ENCODE measurements at places on chromosomes 7 and 10.

- peak; percentile 43 for DNase-seq
Observed at GRCh38 chr10:70296406-70296899, 12.6 kb upstream of the NPFFR1 start.

- no peak for DNase-seq
Observed at GRCh38 chr10:43078175-43078985, 1.5 kb downstream of the RET start.

- no peak for DNase-seq
Observed at GRCh38 chr10:105706281-105707026, 1065.4 kb downstream of the SORCS3 start.

- peak; percentile 89 for DNase-seq
Observed at GRCh38 chr10:97584060-97584797, at the start of gene HOGA1. Gene HOGA1 (plus strand): TSS chr10:97584389. CDS start chr10:97584704, 315 bp downstream.

GRCh38 chr10:125146791-125147579 lies 13.4 kb downstream of the CTBP2 start:
- peak; percentile 26 for DNase-seq

DNA sequence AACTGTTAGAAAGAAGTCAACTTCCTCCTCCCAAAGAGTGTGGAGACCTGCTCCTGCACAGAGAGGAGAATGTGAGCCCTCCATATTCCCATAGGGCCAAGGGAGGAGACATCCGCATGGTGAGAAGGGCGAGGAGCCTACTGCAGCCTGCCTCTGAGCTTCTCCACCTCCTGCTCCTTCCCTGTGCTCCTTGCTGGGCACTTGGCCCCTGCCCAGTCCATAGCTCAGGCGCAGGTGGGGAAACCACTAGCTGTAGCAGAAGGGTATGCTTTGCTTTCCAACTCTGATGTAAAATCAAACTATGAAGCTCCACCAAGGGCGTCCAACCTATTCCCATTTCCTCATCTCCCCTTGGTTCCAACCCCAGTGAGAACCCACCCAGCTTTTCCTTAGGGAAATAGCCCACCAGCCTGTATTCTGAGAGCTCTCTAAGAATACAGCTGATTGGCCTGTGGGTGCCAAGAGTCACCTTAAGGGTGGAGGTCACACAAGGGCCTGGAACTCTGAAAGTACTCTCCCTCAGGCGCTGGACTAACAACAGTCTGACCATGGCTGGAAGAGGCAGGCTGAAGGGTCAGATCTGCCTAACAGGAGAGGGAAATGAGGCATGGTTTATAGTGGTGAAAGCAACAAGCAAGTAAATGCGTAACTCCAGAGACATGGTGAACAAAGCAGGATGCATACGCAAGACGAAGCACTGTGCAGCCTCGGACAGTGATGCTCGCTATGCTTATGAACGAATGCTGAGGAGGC lies 13.9 kb downstream of the ZNF488 start:
- DNase-seq = peak; percentile 9

- DNase-seq = no peak
Observed at GRCh38 chr7:22201186-22201880, 155.6 kb downstream of the RAPGEF5 start.

DNA sequence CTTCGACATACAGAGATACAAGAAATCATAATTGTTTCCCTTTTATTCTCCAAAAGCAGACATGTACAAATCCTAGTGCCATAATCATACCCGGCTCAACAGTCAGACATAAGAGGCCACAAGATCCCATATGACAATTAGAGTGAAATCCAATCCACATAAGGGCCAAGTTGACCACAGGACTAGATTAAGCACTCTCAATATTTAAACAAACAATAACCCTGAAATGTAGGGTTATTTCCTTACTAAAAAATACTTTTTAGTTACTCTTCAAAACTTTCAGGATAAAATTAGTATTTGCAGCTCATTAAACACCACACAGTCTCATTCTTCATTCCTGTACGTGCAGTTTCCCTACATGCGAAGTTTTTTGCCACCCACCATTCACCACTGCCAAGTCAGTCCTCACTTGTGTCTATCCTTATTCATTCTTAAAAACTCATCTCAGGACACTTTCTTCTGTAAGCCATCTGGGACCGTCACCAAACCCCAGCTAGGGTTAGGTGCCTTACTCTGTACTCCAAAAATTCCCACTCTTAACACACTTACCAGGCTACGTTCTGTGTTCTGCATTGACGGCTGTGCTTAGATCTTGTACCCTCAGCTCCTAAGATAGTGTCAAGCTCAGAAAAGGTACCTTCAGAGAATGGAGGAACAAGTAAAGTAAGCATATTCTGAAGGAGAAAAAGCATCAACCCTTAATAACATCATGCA lies 47.8 kb upstream of the NEBL start:
- DNase-seq = no peak

DNA sequence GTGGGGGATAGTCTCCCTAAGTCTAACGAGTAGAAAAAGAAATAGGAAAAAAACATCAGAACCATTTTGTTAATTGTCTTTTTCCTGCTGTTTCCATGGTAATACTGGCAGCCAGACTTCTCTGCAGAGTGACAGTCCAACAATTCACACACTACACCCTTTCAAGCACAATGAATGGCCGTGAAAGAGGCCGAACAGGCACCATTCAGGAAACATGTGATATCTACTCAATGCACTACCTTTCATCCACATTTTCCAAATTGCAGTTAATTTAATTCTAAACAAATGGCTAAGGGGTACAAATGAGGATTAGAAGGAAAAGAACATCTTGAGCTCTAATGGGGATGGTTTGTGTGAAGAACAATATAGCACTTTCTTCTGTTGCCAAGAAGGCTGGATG lies 358.5 kb upstream of the ANKRD30A start:
- no peak for DNase-seq

DNA sequence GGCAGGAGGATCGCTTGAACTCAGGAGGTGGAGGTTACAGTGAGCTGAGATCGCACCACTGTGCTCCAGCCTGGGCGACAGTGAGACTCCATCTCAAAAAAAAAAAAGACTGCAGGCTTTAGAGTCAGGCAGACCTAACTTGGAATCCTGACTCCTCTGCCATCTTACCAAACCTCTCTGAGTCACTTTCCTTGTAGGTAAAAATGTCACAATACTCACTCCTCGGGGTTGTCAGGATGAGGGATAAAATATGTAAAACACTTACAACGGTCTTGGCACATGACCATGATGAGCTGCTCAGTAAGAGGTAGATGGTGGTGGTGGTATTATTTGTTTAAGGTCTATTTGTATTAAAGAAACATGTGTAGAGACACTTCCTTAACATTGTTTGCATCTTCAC lies 154.1 kb upstream of the PDE1C start:
- DNase-seq = no peak

- DNase-seq = peak; percentile 60
Observed at GRCh38 chr10:86663046-86663345, 5.3 kb upstream of the LDB3 start.

- DNase-seq = no peak
Observed at GRCh38 chr7:65978891-65979582, 3.0 kb downstream of the GUSB start.

GRCh38 chr7:74293577-74293908 lies 4.3 kb downstream of the CLIP2 start:
- no peak for DNase-seq

GRCh38 chr10:52609071-52609470 lies 163.5 kb downstream of the MBL2 start:
- DNase-seq = no peak

- no peak for DNase-seq
Observed at GRCh38 chr10:62075912-62076311, 174.4 kb downstream of the ARID5B start.

DNA sequence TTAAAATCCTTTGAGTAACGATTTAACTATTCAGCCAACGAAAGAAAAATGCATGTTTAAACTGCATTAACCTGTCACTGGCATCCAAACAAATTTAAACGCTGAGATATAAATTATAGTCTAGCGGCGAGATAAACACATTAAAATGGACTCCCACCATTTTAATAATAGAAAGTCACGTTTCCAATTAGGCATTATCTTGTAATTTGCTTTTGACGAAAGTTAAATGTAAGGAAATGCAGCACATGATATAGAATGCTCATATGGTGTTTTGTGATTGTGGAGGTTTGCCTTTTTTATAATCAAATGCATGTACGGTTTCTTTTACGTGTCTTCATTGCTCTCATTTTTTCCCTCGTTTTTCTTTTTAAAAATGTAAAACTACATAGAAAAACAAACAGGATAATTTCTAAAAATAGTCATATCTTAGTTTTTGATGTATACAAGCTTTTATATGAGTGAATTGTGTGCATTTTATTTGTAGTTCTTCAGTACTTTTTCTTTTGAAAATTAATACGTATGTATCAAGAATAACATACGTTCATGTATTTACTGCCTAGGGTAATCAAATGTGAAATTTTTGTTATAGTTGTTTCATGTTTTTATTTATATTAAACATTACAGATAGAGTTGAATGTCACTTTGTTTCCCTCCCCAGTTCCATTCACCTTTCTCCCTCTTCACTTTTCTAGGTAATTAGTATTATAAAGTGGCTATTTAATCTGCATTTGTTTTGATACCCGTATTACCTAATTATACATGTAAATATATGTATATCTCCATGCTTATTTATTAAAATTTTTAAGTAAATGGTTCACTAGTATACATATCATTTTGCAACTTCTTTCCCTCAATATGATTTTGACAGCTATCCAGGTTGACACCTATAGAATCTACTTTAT lies 1.1 kb upstream of the KLF14 start:
- DNase-seq = no peak

GRCh38 chr10:80540981-80541750 lies 3.5 kb downstream of the SH2D4B start:
- DNase-seq = no peak

DNA sequence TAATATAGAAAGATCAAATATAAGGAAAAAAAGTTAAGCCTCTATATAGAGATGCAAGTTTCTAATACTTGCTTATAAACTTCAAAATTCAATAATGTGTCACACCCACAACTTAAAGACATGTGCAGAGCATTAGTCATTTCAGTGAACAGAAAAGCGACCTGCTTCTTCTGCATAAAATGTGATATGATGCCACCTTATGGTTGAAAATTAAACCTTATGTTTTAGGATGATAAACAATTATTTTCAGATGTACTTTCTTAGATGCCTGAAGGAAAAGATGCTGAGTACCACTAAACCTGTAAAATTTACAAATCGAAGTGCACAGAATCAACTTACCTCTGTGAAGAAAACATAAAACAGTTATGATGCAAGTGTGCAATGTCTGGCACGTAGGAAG lies 96.0 kb downstream of the MTERF1 start:
- DNase-seq = no peak

DNA sequence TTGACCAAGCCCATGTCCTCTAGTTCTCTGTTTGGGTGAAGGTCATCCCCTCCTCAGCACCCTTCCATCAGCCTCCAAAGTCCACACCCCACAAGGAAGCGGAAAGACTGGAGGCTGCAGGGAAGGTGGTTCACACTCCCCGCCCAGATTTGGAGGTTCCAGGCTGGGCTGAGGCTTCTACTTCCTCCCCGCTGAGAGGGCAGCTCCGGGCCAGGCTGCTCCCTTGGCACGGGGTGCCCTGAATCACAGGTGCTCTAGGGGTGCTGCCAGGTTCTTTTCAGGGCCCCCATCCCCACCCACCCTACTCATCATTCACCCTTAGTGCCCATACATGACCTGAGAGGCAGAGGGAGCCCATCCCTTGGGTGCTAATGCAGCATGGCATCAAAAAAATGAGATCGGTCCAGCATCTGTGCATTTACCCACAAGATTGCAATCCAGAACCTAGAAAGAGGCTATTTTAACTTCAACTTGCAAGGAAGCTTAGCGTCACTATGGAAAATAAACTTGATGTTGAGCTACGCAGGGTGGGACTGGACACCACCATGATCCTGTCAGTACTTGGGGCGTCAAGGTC lies 47.3 kb upstream of the ZMIZ1 start:
- DNase-seq = no peak

Data from H9 (cell line).